ENCODE measurements at places on chromosomes 5 and 9. TPM values are rescaled to one million over a fixed set of nuclear protein-coding genes. Genes with fewer than 3 reads are reported as not detected.

- H3K27me3 ChIP-seq: peaks cover 9% of the 10 kb centered on the region
- peaks cover 14% of the 10 kb centered on the region for H3K36me3 ChIP-seq
- H3K4me1 ChIP-seq: no peaks in the 10 kb centered on the region
- no peak overlapping the region for H3K27ac ChIP-seq
Observed at GRCh38 chr9:83405759-83406158, 132.4 kb downstream of the FRMD3 start.

DNA sequence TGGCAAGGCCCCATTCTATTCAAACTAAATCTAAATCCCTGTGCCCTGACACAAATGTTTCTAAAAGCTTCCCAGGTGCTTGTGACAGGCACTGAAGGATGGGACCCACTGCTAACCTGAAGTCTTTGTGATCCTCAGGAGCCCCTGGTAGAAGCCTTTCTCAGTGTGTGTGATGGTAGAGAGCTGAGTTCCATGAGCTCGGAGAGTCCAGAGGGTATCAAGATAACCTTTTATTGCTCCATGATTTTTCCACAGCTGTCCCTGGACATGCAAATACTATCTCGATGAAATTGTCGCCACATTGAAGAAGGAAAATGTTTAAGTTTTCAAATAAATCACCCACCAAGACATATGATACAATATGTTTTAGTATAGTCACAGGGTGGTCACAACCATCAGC lies 7.7 kb downstream of the CAST start:
- DNase-seq: no peak
- H3K27me3 ChIP-seq: no peaks in the 10 kb centered on the region
- H3K36me3 ChIP-seq: peaks cover 17% of the 10 kb centered on the region
- peaks cover 29% of the 10 kb centered on the region for H3K4me1 ChIP-seq

- no peaks in the 10 kb centered on the region for H3K4me1 ChIP-seq
- H3K4me3 ChIP-seq: no peak overlapping the region
- H3K27ac ChIP-seq: no peak overlapping the region
- DNase-seq: no peak
- no peaks in the 10 kb centered on the region for H3K27me3 ChIP-seq
Observed at GRCh38 chr5:171871711-171872110, 86.1 kb downstream of the SMIM23 start.

GRCh38 chr5:79464695-79465332 lies 49.1 kb downstream of the HOMER1 start:
- H3K4me1 ChIP-seq: no peaks in the 10 kb centered on the region
- H3K27ac ChIP-seq: no peak overlapping the region
- peak; percentile 0 for DNase-seq
- H3K4me3 ChIP-seq: no peak overlapping the region
- no peaks in the 10 kb centered on the region for H3K36me3 ChIP-seq
- peaks cover 8% of the 10 kb centered on the region for H3K27me3 ChIP-seq

GRCh38 chr9:91162784-91163443 lies 198.8 kb downstream of the AUH start:
- peaks cover 34% of the 10 kb centered on the region for H3K4me1 ChIP-seq
- H3K4me3 ChIP-seq: no peak overlapping the region
- H3K36me3 ChIP-seq: no peaks in the 10 kb centered on the region
- peak overlapping the region; percentile 26 for H3K27ac ChIP-seq

- H3K36me3 ChIP-seq: no peaks in the 10 kb centered on the region
- no peak overlapping the region for H3K27ac ChIP-seq
- no peak for DNase-seq
- peaks cover 22% of the 10 kb centered on the region for H3K27me3 ChIP-seq
- H3K4me1 ChIP-seq: no peaks in the 10 kb centered on the region
- no peak overlapping the region for H3K4me3 ChIP-seq
Observed at GRCh38 chr9:88816141-88816540, 175.1 kb upstream of the S1PR3 start.

DNA sequence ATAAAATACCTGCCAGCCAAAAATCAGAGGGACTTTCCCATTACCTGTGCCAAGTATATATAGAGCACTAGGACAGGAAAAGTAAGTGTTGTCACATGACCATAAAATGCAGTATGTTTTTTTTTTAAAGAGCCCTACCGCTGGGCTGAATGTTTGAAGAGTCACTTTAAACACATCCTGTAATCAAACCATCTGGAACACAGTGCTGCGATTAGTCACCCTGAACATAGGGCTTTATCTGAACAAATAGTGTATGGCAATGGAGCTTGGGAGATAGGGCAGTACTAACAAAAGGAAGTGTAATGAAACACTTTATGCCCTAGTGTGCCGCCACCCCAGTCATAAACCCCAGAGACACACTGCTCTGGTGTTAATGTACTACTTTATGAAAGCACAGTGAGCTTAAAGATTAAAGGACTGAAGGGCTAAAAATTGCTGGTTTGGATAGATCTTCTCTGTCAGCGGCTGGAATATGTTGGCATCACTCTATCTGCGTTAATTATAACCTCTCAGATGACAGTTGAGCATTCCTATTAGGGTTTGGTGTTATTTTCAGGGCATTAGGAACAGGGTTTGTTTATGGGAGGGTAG lies 90.4 kb downstream of the ZNF608 start:
- H3K4me1 ChIP-seq: peaks cover 47% of the 10 kb centered on the region
- peak; percentile 42 for DNase-seq
- H3K27me3 ChIP-seq: no peaks in the 10 kb centered on the region
- no peak overlapping the region for H3K27ac ChIP-seq
- H3K36me3 ChIP-seq: no peaks in the 10 kb centered on the region

DNA sequence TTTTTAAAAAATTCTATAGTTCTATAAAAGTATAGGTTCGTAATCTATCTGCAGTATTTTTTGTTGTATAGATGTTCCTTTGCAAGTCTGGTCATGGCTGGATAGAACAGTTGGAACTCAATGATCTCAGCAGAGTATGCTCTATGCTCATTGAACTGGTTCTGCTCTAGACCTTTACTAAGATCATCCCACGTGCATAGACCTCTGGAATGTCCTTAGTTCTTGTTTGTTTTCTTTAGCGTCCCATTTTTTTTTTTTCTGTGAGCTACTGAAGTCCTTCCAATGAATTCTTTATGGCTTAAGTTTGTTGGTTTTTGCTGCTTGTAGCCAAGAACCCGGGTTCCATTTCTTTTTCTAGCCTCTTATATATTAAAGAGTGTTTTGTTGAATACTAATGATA lies 3.5 kb downstream of the TMEM38B start:
- H3K36me3 ChIP-seq: no peaks in the 10 kb centered on the region
- no peaks in the 10 kb centered on the region for H3K27me3 ChIP-seq
- no peak for DNase-seq
- H3K4me1 ChIP-seq: peaks cover 45% of the 10 kb centered on the region
- no peak overlapping the region for H3K4me3 ChIP-seq

DNA sequence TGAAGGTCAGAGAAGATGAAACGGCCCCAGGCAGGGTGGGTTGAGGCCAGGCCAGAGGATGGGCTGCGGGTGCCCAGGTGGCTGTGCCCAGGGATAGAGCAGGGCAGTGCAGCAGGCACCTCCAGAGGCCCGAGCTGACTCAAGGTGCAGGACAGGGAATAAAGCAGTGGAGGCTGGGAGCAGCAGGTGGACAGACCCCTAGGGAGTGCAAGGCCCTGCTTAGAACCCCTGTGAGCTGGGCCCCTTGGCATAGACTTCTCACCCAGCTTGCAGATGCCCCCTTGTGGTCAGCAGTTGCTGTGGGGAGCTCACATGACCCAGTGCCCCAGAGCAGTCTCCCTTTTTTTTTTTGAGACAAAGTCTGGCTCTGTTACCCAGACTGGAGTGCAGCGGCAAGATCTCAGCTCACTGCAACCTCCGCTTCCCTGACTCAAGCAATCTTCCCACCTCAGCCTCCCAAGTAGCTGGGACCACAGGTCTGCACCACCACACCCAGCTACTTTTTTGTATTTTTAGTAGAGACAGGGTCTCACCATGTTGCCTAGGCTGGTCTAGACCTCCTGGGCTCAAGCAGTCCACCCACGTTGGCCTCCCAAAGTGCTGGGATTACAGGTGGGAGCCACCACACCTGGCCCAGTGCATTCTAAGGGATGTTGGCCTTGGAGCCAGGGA lies 118.8 kb downstream of the WNK2 start:
- no peaks in the 10 kb centered on the region for H3K36me3 ChIP-seq
- no peak overlapping the region for H3K27ac ChIP-seq
- H3K27me3 ChIP-seq: peaks cover 8% of the 10 kb centered on the region
- no peak overlapping the region for H3K4me3 ChIP-seq

The SPATA6L gene
- polyA plus RNA-seq: not detected

The OR1N1 gene
- not detected for polyA plus RNA-seq

The IFNB1 gene
- not detected for polyA plus RNA-seq

The OSMR gene
- 0.05 TPM for polyA plus RNA-seq

The CXXC5 gene
- 395 TPM for polyA plus RNA-seq
